HepG2 (cell line): ENCODE measurements at places on chromosomes 3 and 15.
A peak's percentile ranks its signal among the peaks of the same experiment; 100 is the strongest.

DNA sequence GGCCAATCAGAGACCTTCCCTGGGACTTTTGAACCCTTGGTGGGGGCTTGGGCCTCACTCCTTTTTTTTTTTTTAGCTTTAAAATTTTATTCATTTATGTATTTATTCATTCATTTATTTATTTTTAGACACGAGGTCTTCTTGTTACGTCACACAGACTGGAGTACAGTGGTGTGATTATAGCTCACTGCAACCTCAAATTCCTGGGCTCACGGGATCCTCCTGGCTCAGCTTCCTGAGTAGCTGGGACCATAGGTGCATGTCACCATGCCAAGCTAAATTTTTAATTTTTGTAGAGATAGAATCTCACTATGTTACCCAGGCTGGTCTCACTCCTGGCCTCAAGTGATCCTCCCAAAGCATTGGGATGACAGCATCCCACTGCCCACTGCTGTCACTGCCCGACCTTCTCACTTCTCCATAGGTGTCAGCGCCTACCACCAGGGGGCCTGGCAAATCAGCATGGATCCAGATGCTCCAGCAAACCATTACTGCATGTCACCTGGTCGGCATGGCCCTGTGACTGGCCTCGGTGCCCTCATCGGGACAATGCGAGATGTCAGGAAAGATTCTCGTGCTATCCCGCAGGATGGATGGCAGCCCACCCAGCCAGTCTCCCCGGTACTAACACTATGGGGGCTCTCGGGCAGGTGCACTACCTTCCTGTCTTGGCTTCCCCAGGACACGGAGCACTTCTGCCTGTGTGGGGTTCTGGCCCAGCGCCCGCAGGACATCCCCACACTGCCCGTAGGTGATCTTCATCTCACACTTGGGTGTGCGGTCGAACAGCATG is 3.0 kb downstream of the MYL3 start:
- peak; percentile 44 for DNase-seq

DNA sequence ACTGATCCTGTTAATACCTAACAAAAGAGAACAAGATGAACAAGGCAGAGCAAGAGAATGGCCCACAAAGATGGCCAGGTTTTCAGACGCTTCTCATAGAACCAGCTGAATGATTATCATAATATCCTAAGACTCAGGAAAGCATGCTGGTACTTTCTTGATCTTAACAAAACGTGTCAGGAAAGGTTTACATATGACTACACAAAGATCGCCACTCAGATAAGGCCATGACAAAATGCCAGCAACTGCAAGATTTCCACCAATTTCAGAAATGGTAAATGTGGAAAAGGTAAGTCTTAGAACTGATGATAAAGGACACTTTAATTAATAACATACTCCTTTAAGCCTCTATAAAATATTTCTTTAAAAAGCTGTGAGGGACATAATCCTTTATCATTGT is 108.8 kb downstream of the DLG1 start:
- no peak for DNase-seq

GRCh38 chr3:48399387-48400172 is 27.6 kb downstream of the FBXW12 start:
- DNase-seq, result no peak

DNA sequence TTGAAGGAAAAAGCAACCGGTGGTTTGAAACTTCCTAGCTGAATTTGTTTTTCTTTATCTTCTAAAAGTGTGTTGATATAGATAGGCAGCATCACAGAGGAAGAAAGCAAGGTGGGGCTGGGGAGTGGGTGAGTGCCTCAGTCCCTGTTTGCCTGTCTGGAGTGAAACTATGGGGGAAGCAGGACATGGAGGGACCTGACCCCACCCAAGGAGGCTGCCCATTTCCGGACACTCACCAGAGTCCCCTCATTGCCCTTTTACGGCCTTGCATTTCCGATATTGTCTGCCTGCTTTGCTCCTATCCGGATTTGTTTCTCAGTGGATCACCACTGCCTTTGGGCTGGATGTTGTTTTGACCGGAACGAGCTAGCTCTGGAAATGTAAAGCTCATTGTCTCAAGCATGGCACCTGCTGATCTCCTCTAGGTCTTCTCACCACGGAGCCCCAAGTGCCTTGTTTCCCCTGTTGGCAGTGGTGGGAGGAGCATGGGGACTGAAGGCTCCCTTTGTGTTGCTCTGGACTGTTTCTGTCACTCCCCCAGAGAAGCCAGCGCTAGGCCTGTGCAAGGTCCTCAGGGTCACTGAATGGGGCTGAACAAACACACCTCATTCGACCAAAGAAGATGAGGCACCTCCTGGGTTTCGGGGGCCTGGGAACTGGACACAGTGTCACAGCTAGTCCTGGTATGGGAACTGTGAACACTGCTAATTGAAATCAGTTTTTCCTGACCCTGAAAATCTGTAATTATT is 7.0 kb downstream of the CLDN11 start:
- peak; percentile 97 for DNase-seq
